Natural killer cell (primary cell): ENCODE measurements at places on chromosomes 12 and 14.

DNA sequence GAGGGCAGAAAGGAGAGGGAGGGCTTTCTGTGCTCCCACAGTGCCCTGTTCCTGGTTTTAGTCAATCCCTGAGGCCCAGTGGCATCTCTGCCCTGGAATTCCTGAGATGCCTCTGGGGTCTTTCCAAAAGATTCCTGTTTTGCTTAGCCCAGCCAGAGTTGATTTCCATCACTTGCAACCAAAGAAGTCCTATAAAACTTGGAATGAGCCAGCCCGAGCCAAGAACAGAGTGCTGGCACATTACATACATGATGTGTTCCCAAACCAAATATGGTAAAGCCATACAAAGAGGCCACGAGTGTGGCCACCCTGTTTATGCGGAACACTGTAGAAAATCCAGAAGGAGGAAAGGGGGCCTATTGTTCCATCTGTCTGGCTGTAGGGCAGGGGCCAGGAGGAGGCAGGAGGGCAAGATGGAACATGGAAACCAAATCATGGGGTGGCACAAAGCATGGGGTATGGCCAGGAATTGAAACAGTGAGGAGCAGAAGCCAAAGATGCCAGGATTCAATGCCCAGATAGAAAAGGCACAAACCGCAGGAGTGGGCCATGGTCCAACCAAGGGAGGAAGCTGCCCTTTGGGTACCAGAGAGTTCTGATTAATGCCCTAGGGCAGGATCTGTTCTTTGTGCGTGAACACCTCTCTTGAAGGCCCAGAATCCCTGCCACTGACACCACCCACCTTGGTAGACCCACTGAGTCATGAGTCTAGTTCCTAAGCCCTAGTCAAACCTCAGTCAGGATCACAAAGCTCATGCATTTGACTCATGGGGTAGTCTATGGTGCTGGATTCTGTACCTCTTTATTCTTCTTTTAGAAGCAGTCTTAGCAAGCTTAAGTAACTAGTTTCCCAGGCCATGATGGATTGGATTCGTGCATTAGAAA is 75.2 kb downstream of the LRRC74A start:
- DNase-seq, result no peak

GRCh38 chr12:92769124-92769901 is 66.5 kb downstream of the PLEKHG7 start:
- no peak for DNase-seq

DNA sequence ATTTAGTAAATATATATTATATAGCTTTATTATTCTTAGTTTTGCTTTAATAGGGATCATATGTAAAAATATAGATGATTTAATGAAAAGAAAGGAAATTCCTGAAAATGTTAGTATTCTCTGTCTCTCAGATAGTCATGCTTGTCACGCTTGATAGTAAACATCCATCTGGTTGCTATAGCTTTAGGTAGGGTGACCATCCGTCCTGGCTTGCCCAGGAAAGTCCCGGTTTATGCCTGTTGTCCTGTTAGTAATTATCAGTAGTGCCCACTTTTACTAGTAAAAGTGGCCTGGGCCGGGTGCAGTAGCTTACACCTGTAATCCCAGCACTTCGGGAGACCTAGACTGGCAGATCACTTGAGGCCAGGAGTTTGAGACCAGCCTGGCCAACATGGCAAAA is 23.8 kb downstream of the CFAP54 start:
- no peak for DNase-seq

GRCh38 chr12:120066341-120066740 is 50.2 kb downstream of the RAB35 start:
- no peak for DNase-seq

- peak; percentile 53 for DNase-seq
These were observed 12.3 kb downstream of the ABCD4 start for GRCh38 chr14:74290415-74290814.

- no peak for DNase-seq
These were observed 88.4 kb downstream of the PRKCH start for GRCh38 chr14:61409782-61410181.

DNA sequence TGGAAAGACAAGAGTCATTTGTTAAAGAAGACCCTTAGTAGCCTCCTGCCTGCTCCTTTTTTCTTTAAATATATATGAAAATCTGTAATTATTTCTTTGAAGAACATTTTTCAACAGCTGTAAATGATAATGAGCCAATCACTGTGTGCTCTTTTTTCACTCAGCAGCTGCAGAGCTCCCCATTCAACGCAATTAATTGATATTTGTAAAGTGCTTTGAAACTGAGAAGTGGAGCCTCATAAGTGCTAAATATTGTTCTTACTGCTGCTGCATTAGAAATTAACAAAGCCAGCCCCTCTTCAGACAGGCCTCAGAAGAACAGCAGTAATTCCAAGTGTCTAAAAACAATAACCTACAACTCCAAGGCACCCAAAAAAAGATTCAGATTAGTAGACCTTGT is 224.3 kb downstream of the GXYLT1 start:
- no peak for DNase-seq

GRCh38 chr14:98959410-98959809 is 312.6 kb downstream of the BCL11B start:
- no peak for DNase-seq

GRCh38 chr12:105292705-105293104 is 37.8 kb upstream of the C12orf75 start:
- DNase-seq, result no peak

- no peak for DNase-seq
These were observed 135.7 kb upstream of the ATXN7L3B start for GRCh38 chr12:74401966-74402365.

DNA sequence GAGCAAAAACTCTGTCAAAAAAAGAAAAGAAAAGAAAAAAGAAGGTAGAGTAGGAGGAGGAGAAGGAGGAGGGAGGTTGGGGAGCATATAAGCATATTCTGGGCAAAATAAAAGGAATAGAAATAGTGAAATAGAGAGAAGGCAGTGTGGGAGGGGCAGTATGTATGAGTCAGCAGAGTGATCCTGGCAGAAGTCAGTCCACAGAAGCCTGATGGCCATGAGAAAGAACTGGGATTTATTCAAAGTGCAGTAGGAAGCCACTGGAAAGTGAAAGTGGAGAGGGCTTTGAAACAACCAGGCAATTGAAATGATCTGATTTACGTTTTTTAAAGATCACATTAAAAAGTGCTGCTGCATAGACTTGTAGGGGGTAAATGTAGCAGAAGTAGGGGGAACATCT is 368.6 kb upstream of the USP15 start:
- DNase-seq, result no peak

- DNase-seq, result no peak
These were observed 251.0 kb downstream of the FBXL14 start for GRCh38 chr12:1343422-1343821.

GRCh38 chr12:98830657-98831056 is 185.6 kb downstream of the APAF1 start:
- DNase-seq, result no peak

- no peak for DNase-seq
These were observed 177.6 kb downstream of the CAND1 start for GRCh38 chr12:67446716-67447115.

- DNase-seq, result no peak
These were observed 310.0 kb downstream of the IPO8 start for GRCh38 chr12:30385706-30386105.

DNA sequence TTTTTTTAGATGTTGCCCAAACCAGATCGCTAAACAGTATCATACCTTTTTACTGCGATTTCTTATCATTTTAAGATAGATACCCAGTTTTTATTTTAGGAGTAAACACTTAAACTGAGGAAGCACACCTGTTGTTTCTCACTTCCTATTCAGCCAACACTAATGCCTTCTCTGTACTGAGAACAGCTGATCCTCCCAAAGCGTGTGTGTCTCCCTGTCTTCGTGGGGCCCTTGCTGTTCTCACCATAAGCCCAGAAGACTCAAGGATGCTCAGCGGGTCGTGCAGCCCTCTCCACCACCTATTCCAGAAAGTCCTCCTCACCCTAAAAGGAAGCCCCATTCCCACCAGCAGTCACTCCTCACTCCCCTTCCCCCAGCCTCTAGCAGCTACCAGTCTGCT is 14.8 kb downstream of the PPP2R5C start:
- no peak for DNase-seq

DNA sequence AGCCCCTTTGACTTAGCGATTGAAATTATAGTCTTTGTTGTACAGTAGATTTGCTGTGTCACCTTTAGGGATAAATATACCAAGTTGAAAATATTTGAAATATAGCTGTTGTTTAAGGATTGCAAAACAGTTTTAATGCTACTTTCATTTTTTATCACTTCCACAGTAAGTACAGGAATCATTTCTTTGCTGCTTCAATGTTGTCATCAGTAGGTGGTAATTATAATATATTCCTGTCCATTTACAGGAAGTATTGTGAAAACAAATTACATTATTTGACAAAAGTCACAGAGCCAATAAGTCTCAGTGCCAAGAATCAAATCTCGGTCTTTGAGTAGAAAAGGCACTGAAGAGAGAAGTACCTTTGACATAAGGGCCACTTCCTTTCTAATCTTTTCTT is 342.6 kb upstream of the RGS6 start:
- DNase-seq, result no peak

- DNase-seq, result no peak
These were observed 29.3 kb downstream of the FGD6 start for GRCh38 chr12:95187865-95188415.
